HEK293T (cell line): ENCODE measurements at places on chromosomes 12 and 14.

- no peak for DNase-seq
Observed at GRCh38 chr12:45634273-45634917, 95.1 kb upstream of the ARID2 start.

DNA sequence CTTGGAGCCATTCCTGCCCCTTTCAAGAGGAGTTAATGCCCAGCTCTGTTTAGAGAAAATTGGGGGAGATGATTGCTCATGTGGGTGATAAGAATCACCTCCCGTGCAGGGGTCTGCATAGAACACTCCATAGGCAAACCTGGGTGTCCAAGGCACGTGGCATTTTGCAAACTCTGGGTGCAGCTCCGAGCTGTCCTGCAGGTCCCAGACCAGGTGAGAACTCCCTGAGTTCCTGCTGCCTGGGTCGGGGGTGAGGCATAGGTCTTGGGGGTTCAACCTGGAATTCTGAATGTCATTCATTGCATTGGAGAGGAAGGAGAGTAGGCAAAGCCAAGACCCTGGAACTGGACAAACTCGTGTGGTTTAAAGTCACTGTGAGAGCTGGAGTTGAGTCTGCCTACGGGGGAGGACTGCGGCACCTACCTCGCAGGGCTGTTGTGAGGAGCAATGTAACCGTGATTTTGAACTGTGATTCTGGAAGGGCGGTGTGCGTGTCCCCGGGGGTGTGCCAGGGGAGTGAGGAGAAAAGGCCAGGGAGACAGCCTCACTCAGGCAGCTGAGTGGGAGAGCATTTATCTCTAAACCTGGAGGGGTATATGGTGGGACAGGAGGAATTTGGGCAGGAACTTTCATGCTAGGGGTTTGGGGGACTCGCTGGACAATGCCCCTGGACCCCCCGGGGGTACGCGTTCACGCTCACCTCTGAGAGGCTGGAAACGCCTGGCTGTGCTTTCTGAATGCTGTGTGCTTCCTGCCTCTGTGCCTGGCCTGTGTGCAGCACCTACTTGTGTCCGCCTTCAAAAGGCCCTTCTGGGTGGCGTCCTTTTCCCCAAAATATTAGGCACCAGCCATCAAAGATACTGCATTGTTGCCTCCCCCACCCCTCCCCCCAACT lies 30.4 kb downstream of the MEG3 start:
- DNase-seq = no peak

DNA sequence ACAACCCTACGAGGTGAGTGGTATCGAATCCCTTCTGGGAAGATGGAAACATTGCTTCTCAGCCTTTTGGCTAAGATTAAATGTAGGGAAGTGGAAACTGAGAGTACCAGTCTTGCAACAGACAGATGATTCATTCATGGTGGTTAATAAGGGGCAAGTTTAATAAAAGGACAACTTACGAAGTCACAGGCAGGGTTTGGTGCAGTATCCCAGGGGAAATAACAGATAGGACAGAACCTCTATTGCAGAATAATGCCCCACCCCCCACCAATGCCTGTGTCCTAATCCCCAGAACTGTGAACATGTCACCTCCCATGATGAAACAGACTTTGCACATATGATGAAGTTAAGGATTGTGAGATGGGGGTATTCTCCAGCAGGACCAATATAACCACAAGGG lies 212.5 kb downstream of the TBX5 start:
- DNase-seq = no peak

DNA sequence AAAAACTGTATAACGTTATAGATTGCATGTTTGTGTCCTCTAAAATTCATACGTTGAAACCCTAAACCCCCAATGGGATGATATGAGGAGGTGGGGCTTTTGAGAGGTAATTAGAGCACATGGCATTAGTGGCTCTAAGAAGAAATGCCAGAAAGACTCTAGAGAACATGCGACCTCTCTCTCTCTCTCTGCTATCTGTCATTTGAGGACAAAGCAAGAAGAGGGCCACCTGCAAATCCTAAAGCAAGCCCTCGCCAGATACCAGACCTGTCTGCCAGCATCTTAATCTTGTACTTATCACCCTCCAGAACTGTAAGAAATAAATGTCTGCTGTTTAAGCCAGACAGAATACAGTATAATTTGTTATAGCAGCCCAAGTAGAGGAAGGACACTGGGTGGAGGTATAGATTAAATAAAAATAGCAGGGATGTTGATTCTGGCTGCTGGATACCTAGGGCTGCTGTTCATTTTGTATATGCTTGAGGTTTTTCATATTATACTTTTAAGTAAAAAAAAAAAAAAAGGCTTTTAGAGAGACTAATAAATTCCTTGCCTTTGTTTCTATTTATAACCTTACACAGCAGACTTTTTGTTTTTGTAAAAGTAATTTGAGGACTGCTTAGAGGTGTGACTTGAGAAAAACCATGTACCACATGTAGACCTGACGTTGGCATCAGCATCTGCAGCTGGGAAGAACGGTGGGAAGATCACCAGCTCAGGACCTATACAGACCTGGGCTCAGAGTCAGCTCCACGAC lies 26.9 kb downstream of the MOK start:
- no peak for DNase-seq

- DNase-seq = no peak
Observed at GRCh38 chr14:39755269-39755878, 323.1 kb upstream of the FBXO33 start.

- peak; percentile 62 for DNase-seq
Observed at GRCh38 chr14:103561381-103562178, 877 bp downstream of the BAG5 start.

- DNase-seq = no peak
Observed at GRCh38 chr12:50505675-50506530, 1.1 kb downstream of the DIP2B start.

DNA sequence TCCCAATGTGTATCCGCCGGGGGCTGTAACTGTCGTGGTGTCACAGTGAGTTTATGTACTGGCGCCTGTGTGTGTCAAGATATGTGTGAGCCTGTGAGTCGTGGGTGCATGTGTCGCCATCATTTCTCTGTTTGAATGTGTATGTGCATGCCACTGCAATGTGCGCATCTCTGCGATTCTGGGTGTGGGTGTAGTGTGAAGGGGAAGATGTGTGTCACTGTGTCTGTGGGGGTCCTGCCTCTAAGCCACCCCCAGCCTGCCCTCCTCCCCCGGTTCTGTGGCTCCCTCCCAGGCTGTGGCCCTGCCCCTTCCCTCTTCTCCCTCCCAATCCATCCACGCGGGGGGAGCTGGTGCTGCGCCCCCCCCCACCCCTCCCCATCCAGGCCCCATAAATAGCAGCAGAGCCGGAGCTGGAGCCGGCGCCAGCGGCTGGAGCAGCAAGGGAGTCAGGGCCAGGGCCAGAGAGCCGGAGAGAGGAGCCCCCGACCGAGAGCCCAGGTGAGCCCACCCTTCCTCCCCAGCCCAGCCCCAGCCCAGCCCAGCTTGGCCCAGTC lies at the start of gene CPNE6:
TSS of gene CPNE6 (plus strand) at position 419 of the 554 bp plus-strand sequence. CDS start 1,375 bp downstream, outside the sequence.
- DNase-seq = no peak

GRCh38 chr14:57970175-57970574 lies 104.3 kb upstream of the SLC35F4 start:
- no peak for DNase-seq

DNA sequence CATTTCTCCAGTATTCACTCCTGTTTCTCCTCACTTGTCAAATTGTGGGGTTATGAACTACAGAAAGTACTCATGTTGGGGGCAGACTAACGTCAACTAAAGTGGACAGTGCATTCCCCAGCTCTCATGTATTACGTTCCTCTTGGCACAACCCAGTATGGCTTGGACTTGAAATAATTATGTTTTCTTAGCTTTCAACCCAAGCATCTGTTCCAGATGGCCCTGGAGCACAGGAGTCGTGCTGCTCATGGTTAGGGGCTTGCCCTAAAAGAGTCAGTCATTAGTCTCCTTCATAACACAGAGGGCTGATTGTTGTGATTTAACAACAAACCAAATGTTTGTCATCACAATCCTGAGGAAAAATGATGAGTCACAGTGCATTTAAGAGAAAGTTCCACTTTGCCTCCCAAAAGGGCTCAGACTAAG lies 154.4 kb downstream of the RPAP3 start:
- DNase-seq = no peak

GRCh38 chr14:82999802-83000201 lies 1466.1 kb upstream of the SEL1L start:
- no peak for DNase-seq

DNA sequence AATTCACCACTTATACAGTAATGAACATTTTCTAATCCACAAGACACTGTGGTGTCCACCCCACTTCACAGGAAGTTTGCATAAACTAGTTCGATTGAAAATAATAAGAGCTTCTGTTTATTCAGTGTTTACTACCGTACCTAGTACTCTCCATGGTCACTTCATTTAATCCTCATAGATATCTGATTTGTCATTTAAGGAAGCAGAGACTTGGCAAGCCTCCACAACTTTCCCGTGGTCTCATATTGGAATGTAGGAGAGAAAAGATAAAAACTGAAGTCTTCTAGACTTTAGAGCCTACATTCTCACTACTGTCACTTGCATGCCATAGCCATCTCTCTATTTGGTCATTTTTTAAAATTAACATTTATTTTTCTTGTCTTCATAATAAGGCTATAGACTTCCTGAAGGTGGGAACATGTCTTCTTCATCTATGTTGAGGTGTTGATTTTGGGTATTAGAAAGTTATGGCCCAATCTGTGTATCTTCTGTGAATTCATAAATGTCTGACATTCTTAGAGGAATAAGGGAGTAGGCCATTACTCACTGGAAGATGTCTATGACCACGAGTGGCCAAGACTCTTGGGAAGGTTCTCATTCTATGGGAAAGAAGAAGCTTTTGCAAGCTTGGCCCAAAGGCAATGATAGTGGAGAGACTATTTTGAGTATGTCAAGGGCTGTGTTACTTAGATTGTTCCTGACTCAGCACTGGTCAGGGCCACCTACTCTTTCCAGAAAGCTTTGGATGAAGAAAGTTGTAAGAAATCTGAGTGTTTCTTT lies 423.7 kb downstream of the LRIG3 start:
- DNase-seq = no peak

DNA sequence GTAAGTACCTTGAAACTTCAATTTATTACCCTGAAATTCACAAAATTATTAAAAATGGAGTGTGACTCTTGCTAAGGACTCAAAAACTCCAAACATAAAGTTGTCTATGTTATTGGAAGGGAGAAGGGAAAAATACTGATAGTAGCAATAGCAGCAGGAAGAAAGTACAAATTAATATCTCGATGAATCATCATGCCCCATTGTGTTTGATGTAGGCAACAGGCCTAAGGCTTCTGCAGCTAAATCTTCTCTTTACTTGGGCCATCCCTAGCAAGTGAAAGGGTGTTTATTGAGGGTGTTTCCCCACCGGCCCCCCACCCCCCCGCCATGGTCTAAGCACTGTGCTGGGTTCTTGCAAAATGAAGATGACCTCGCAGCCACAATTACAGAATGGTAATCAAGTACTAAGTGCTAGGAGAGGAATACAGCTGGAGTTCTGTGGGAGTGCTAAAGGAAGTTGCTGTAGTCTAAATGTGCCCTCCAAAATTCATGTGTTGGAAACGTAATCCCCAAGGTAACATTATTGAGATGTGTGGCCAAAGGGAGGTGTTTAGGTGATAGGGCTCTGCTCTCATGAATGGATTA lies 76.5 kb downstream of the SNAPC1 start:
- DNase-seq = no peak

DNA sequence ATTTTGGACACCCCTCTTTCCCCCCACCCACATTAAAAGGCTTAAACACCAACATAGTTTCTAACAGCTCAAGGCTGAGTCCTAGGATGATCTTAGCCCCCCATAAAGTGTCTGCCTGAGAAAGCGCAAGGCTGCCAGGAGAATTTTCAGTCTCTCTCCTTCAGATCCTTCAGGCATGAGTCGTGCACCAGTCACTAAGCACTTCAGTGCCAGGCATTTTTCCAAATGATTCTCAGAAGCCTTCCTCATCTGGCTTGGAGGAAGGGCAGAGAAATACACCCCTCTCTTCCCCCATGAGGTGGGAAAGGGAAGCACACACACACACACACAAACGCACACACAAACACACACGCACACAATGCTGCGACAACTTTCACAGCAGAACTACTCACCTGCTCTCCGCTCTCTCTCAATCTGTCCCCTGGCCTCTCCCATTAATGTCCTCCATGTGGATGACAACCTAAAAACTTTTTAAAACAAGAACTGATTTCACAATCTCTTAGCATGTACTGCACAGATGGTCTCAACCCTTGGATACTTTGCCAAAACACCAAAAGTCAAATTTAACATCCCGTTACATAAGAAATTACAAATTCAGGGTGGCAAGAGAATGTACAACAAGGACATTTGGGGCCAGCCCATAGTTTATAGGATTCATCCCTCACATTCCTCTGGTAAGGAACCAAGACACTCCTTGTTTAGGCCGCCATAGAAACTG lies 49.8 kb downstream of the CKAP4 start:
- no peak for DNase-seq

DNA sequence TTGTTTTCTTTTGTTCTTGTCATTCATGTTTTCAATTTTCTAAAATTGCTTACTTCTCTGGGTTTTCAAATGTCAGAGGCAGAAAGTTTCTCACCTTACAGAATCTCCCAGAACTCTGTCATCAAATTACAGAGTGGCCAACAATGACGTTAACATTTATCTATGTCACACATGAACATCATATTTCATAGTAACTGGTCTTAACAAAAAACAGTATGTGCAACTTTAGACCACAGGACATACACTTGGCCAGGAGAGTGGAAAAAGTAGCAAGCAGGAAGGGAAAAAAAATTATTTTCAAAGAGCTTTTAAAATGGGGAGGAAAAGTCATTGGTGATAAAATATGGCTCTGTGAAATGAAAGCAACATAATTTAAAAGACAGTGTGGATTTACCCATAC lies 426.5 kb downstream of the MED13L start:
- DNase-seq = no peak

DNA sequence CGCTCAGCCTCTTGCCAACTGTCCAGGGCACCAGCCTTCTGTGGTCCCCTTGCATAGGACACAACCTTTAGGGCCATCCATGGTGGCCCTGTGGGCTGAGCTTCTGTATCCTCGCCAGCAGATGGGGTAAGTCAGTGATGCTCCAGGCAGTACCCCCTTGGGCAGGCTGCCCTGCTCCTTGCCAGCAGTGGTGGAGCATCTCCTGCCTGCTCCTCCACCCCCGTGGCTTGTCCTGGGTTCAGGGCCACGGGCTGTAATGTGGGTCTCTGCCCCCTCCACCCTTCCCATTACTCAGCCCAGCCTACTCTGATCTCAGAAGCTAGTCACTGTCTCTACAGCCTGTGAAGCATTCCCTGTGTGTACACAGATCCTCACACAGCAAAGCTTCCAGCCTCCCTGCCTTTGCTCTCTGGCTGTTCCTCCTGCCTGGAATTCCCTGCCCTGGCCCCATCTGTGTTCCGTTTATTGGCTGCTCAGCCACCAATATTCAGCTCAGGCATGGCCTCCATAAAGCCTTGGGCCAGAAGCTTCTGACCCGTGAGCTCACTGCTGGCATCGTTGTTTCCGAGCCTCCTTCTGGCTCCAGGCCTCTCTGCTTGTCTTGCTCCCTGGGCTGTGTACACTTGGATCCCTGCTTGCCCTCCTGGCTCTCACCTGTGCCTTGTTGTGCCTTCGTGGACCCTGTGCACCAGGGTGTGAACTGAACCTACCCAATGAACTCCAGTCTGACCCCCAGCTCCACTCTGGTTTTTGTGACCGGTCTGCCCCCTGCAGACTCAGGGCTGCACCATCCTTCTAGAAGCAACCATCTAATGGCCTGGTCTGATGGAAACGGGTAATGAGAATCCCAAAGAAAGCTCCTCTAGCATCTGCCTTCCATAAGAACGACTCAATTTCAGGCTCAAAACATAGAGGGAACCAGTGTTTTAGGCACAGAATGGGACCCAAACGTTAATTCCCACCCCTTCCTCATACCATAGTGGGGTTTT lies 177.0 kb upstream of the PRMT8 start:
- peak; percentile 41 for DNase-seq
